ENCODE measurements at places on chromosomes 5 and 9.

- H3K27me3 ChIP-seq, result no peaks in the 10 kb centered on the region
- no peak overlapping the region for H3K4me3 ChIP-seq
- DNase-seq, result no peak
- H3K27ac ChIP-seq, result no peak overlapping the region
Measured at GRCh38 chr9:91736311-91736710, 213.7 kb downstream of the ROR2 start.

- DNase-seq, result no peak
- H3K27me3 ChIP-seq, result no peaks in the 10 kb centered on the region
- H3K27ac ChIP-seq, result no peak overlapping the region
- H3K36me3 ChIP-seq, result no peaks in the 10 kb centered on the region
- no peaks in the 10 kb centered on the region for H3K4me1 ChIP-seq
Measured at GRCh38 chr5:79898611-79899010, 92.5 kb downstream of the MTX3 start.

GRCh38 chr5:179061025-179061424, 852 bp downstream of the ZNF354C start:
- peaks cover 5% of the 10 kb centered on the region for H3K4me1 ChIP-seq
- no peak overlapping the region for H3K27ac ChIP-seq
- H3K36me3 ChIP-seq, result peaks cover 10% of the 10 kb centered on the region
- no peak overlapping the region for H3K4me3 ChIP-seq

GRCh38 chr5:45507178-45507577, 189.0 kb downstream of the HCN1 start:
- DNase-seq, result no peak
- H3K27me3 ChIP-seq, result no peaks in the 10 kb centered on the region
- no peaks in the 10 kb centered on the region for H3K36me3 ChIP-seq
- H3K27ac ChIP-seq, result no peak overlapping the region

DNA sequence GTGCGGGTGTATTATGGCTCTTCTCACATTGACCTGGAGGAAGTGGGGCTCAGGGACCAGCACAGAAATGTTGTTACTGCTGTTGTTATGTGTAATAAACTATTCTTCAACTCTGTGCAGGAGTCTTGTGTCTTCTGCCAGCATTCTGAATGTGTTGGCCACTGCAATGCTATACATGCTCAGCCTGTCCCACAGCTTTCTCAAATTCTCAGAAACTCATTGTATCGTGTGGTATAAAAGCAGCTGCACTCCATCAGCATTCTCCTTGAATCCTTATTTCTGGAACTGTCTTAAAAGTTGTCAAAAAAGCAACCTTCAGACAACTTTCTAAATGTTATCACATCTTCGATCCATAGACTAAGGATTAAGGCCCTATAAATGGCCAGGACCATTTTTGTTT, 72.0 kb downstream of the ZNF474 start:
- H3K27me3 ChIP-seq, result no peaks in the 10 kb centered on the region
- no peak for DNase-seq
- H3K4me1 ChIP-seq, result peaks cover 3% of the 10 kb centered on the region
- peak overlapping the region; percentile 44 for H3K27ac ChIP-seq
- no peaks in the 10 kb centered on the region for H3K36me3 ChIP-seq

DNA sequence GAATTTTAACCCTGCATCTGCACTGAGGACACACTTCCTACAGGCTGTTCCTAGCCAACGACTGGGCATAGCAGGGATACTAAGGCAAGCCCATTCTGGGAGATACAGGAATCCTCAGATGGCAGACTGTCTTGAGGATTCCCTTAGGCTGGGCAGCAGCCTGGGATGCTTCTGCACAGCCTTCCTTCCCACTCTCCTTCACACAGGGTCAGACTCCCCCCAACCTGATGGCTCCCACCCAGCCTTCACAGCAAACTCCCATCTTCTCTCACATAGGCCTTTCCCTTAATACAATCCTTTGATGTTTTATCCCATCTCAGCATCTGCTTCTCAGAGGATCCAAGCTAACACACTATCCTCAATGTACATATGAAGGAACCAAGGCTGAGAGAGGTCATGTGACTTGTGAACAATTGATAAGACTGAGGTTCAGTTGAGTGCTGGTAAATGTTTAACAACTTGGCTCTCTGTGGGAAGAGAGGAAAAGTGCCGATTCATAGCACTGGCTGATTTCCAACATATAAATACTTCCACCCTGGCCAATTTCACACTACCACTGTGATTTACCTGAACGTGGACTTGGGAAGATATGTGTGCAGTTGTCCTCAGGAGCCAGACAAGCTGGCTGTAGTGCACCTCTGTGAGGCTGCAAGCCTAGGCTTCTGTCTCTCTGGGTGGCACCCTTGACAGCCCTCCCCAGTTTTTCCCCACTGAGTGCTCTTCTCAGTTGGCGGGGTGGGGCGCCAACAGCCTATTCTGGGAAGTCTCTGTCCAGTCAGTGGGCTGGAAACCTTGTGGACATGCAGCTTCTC, 120.2 kb upstream of the TRIM32 start:
- no peak overlapping the region for H3K27ac ChIP-seq
- H3K4me3 ChIP-seq, result no peak overlapping the region
- no peak for DNase-seq
- H3K4me1 ChIP-seq, result no peaks in the 10 kb centered on the region
- H3K36me3 ChIP-seq, result no peaks in the 10 kb centered on the region

DNA sequence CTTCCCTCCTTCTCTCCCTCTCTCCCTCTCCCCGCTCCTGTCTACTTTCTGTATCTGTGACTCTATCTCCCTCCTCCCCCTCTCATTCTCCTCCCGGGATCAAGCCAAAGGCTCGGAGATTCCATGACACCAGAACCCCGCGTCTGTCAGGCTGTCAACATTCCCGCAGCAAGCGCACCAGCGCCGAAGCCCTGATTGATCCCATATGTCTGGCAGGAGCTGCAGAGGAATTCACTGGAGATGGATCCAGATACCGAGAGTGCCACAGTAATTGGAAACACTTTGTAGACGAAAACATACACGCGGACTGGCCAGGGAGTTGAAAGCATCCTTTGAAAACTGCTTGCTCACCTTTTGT, 300 bp upstream of the SVEP1 start:
- H3K36me3 ChIP-seq, result no peaks in the 10 kb centered on the region
- DNase-seq, result peak; percentile 23
- H3K27ac ChIP-seq, result peak overlapping the region; percentile 92
- peak overlapping the region; percentile 38 for H3K4me3 ChIP-seq

DNA sequence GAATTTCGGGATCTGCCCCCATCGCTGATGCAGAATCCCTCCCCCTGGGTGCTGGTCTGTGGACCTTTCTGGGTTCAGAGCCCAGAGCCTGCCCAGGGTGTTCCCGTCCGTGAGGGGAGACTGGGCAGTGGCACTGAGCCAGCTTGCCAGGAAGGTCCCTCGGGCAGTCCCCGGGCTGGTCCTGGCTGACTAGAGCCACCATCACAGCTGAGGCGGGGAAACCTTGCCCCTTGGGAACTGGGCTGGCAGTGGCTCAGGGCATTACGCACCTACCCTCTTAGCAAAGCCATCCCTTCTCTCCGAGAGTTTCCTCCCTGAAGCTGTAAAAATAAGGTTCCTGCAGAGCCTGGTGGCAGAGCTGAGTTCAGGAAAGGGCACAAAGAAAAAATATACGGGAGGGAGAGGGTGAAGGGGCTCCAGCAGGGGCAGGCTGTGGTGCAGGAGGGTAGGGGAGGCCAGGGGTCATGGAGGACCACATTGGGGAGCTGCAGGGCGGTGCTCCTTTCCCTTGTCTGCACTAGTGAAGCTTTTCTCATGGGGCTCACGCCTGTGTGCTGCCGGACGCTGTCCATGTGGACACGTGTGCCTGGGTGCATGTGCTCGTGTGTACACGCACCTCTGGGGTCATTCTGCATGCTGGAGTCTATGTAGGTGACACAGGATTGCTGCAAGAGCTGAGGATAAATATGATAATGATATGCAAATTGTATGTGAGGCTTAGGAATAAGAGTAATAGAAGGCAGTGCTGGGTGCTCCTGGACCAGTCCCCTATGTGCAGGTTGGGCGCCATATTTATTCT, 118.9 kb downstream of the LHX2 start:
- no peaks in the 10 kb centered on the region for H3K27me3 ChIP-seq
- no peak overlapping the region for H3K4me3 ChIP-seq
- DNase-seq, result no peak

- H3K4me1 ChIP-seq, result peaks cover 2% of the 10 kb centered on the region
- DNase-seq, result no peak
- no peak overlapping the region for H3K4me3 ChIP-seq
- no peaks in the 10 kb centered on the region for H3K27me3 ChIP-seq
Measured at GRCh38 chr9:115551396-115551795, 433.4 kb upstream of the TNC start.

GRCh38 chr5:3634061-3634460, 38.4 kb downstream of the IRX1 start:
- H3K27me3 ChIP-seq, result no peaks in the 10 kb centered on the region
- no peaks in the 10 kb centered on the region for H3K4me1 ChIP-seq
- no peak overlapping the region for H3K27ac ChIP-seq
- no peak for DNase-seq

- H3K27me3 ChIP-seq, result no peaks in the 10 kb centered on the region
- DNase-seq, result peak; percentile 10
- H3K4me1 ChIP-seq, result peaks cover 2% of the 10 kb centered on the region
- no peak overlapping the region for H3K27ac ChIP-seq
Measured at GRCh38 chr9:18438951-18439350, 35.0 kb upstream of the ADAMTSL1 start.

DNA sequence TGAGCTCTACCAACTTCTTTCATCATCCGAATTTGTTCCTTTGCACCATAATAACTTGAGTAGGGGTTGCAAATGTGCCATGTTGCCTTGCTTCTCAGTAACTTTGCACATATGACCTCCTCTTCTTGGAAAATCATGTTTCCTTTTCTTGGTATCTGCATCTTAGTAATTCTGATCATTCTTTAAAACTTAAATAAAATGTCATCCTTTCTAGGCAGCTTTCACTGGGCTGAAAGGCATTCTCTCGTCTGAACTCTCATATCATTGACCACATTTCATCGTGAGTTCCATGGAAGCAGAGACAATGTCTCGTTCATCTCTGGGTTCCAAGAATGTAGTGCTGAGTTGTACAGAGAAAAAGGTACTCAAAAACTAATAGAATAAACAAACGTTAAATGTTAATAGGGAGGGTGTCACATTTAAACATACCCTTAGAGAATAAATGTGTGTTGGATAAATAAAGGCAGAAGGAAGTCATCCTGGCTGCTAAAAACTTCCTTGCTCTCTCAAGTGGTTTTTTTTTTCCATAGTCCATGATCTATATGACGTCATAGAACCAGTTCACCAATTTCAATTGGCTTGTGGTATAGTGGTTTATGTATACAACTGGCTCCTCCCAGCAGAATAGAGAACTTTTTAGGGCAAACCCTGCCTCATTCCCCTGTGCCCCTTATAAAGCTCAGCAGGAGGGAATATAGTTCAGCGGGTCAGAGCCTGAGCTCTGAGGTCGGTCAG, 218.1 kb upstream of the TRIM32 start:
- H3K27ac ChIP-seq, result no peak overlapping the region
- no peak overlapping the region for H3K4me3 ChIP-seq
- DNase-seq, result no peak
- no peaks in the 10 kb centered on the region for H3K27me3 ChIP-seq
- H3K36me3 ChIP-seq, result no peaks in the 10 kb centered on the region

DNA sequence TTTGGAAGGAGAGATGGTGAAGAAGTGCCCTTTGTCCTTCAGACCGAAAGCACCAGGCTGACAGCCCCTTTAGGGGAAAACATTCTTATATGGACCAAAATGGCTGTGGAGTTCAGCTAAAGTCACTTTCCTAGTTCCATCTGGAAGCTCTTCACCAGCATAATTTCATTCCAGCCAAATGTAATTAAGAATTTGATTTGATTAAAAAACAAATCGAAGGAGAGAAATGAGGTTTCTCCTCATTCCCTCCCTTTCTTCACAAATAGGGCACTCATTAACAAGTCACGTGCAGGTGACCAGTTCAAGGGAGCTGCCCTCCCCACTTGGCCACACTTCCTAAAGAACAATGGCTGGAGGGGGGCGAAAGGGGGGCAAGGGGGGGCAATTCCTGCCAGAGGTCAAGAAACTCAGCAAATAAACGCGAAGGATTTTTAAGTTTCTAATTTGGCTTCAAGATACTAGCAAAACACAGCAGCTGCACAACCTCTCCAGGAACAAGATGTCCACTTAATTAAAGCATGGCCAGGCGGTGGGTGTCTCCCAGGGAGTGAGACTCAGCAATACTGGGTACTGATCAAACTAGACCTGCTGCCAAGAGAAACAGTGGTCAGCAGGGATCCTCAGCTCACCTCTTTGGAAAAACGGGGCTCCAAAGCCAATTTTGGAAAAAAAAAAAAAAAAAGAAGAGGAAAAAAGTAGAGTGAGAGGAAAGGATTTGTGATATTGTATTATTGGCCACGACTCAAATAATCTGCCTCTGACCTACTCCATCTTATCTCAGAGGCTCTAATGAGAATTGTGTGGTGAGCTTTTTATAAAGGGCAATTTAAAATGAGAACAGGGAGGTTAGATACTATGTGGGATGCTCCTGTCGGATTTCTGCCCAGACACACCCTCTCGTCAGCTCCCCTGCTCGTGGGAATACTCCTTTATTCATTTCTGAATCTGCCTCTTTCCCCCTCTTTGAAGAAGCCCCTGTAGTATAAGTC, 254.3 kb downstream of the ZSWIM6 start:
- no peak overlapping the region for H3K4me3 ChIP-seq
- no peaks in the 10 kb centered on the region for H3K36me3 ChIP-seq
- no peaks in the 10 kb centered on the region for H3K27me3 ChIP-seq
- no peak overlapping the region for H3K27ac ChIP-seq
- no peaks in the 10 kb centered on the region for H3K4me1 ChIP-seq
- no peak for DNase-seq

DNA sequence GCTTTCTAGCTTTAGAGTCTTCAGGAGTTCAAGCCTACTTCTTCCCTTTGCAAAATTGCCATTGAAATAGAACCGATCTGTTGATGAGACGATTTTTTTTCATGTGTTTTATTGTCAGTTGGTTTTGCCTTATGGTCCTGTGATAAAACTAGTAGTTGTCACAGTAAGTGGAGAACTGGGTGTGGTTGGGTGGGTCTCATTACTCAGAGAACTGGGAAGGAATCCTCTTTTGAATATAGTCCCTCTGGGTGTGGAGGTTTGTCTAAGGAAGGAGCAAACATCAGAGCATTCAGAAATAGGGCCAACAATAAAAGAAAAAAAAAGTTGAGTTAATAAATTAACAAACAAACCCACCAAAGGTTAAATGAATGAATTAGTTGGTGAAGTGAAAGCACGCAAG, 69.0 kb downstream of the ALDH1A1 start:
- no peak overlapping the region for H3K4me3 ChIP-seq
- no peaks in the 10 kb centered on the region for H3K36me3 ChIP-seq
- H3K27me3 ChIP-seq, result no peaks in the 10 kb centered on the region
- H3K4me1 ChIP-seq, result no peaks in the 10 kb centered on the region
- no peak for DNase-seq

Measured in trophoblast cell (in vitro differentiated cells and primary cell).